ENCODE measurements at places on chromosomes 16 and 17.
A peak's percentile ranks its signal among the peaks of the same experiment; 100 is the strongest.

GRCh38 chr16:71423865-71424264 is 18.0 kb downstream of the TLE7 start:
- DNase-seq: no peak

- DNase-seq: no peak
Observed at GRCh38 chr16:19497176-19497575, 24.7 kb downstream of the GDE1 start.

DNA sequence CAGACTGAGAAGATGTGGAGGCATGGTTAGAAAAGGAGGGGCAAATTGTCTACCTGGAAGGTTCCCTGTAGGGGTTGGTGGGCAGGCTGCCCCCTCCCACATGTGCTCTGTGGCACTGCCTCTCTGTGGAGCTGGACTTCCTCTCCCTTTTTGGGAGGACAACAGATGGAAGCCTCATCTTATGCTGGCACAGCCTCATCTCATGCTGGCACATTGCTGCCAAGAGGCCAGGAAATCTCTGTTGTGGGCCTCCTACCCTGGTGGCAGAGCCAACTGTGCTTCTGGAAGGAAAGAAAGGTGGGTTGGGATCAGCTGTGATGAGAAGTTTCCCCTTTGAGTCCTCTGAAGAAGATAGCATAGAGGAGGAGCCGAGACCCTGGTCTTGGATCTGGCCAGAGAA is 19.7 kb upstream of the BRD7 start:
- no peak for DNase-seq

GRCh38 chr16:77234611-77235010 is 35.4 kb downstream of the SYCE1L start:
- DNase-seq: no peak

DNA sequence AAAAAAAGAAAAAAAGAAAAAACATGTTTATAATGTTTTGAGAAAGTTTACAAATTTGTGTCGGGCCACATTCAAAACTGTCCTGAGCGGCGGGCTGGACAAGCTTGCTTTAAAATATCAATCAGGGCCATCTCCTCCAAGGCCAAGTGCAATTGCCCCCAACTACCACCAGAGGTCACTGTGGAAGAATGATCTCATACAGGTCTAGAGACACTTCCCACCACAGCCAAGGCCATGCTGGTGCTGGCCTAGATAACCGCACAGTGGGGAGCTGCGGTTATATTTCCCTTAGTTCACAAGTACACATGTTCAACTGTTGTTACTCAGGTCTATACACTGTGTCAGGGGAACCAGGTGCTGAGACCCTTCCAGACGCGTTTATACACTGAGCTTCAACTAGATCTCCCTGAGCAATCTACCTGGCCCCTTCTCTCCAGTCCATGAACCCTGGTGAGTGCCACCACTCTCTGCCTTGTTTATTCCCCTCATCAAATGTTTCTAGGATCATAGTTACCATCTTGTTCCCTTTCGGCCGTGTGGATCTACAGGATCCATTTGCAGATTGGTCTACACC is 83.8 kb upstream of the CCL2 start:
- peak; percentile 54 for DNase-seq

GRCh38 chr16:46822270-46822669 is 8.7 kb downstream of the C16orf87 start:
- DNase-seq: peak; percentile 82

DNA sequence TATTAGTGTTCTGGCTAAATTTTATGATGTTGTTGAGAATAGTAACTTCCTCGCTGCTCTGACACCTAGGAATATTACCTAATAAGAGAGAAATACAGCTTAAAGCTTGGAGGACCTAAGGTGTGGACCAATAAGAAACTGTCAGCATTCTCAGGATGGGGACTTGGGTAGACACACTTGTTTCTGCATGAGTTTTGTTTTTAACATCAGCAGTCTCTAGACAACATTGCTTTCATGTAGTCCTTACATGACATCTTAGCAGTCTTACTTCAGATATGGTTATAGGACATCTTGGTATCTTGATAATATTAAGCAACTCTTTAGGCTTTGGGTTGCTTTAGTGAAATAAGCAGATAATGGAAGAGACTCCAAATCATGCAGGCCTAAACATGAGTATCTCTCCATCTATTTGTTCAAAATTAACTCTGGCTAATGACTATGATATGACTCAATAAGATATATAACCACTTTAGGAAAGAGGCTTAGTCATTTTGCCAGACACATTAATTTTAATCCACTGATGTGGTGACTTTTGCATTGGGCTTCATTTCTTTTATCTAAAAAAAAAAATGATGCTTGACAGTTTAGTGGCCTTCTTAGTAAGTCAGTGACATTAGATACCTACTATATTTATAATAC is 84.5 kb downstream of the WNT3 start:
- no peak for DNase-seq

DNA sequence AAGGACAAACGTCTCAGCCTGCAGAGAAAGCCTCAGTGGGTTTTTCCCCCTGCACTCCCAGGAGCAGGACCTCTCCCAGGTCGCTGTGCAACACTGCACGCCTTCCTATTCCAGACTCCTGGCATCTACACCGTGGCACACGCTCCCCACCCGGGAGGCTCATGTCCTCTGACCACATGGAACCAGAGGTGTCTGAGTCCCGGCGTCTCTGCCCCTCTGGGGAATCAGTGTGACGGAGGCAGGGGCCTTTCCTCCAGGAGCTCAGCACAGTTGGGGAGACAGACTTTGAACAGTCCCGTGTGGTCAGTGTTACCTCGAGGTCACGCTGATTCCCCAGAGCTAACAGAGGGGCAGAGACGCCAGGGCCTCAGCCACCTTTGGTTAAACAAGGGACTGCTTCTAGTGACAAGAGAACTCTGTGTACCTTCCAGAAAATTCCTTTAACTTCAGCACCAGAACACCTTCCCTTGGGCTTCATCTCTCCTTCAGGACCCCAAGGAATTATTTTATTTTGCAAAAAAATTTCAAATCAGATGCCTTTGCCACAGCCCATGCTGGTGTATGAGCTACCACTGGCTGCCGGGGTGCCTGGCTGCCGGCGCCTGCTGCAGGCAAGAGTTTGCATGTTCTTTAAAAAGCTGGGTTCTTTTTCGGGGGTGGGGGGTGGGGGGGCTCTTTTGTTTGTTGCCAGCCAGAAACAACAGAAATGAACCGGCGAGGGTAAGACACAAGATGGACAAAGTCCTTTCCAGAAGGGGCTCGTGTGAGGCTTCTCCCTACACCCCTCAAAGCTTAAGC is 6.6 kb downstream of the CANT1 start:
- no peak for DNase-seq

DNA sequence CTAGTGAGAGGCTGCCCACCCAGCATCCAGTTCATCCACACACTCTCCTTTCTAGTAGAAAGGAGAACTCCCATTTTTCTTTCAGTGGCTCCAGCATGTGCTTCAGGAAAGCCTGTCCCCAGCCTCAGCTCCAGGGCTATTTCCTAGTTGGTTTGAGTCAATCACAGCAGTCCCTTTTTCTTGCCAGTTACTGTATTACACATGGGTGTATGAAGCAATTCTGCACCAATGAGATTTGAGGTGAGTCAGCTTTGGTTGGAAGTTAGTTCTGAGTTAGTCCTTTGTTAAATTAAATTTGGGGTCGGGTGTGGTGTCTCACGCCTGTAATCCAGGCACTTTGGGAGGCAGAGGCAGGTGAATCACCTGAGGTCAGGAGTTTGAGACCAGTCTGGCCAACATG is 24.8 kb downstream of the RAD51D start:
- DNase-seq: peak; percentile 67

- DNase-seq: no peak
Observed at GRCh38 chr17:19621697-19622096, 26.9 kb upstream of the ALDH3A2 start.

GRCh38 chr17:76138896-76139752 is 1.9 kb downstream of the FOXJ1 start:
- DNase-seq: no peak

- DNase-seq: no peak
Observed at GRCh38 chr17:73750975-73751374, 106.7 kb upstream of the SDK2 start.

DNA sequence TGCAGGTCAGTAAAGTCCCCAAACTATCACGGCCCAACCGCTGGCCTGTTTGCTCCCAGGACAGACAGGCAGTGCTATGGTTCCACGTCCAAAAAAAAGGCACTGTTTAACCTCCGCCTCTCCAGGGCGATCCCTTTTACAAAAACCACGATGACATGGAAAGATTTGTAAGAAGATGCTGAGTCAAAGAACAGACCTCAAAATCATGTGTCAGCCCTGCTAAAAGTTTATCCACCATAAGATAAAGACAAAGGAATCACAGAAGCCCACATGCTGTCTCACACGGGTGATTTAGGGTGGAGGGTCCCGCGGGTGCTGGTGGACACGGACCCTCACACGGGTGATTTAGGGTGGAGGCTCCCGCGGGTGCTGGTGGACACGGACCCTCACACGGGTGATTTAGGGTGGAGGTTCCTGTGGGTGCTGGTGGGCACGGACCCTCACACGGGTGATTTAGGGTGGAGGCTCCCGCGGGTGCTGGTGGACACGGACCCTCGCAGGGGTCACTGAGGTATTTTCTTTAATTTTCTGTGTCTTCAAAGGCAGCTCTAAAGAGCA is 117.2 kb upstream of the METRNL start:
- DNase-seq: no peak

GRCh38 chr17:63881935-63882601 is at the start of gene GH2:
TSS of gene GH2 (minus strand) at chr17:63881944. CDS start at chr17:63881801, 143 bp downstream.
- DNase-seq: peak; percentile 53
